ENCODE measurements at places on chromosomes 2 and 18. TPM values are rescaled to one million over a fixed set of nuclear protein-coding genes. Genes with fewer than 3 reads are reported as not detected.

DNA sequence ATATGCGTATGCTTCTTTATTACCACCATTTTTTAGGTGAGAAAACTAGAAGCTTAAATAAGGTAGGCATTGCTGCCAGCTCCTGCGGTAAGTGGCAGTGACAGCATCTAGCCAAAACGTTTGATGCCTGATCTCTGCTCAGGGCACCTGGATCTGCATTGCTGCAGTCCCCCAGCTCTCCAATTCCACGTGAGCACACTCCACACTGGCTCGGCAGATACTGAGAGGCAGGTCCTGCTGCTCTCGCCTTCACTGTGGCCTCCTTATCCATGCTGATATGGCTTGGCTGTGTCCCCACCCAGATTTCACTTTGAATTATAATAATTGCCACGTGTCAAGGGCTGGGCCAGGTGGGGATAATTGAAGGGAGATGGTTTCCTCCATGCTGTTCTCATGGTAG lies 160.9 kb downstream of the CTIF start:
- peak; percentile 27 for ATAC-seq

GRCh38 chr2:6224267-6224666 lies 532.1 kb downstream of the SOX11 start:
- no peak for ATAC-seq

- no peak for ATAC-seq
Observed at GRCh38 chr2:163086940-163087339, 248.4 kb upstream of the KCNH7 start.

Gene SERPINB12
- total RNA-seq: not detected

Gene CACNB4
- 0.32 TPM for total RNA-seq

- ATAC-seq: peak; percentile 42
Observed at GRCh38 chr2:201116959-201117734, 1.2 kb downstream of the CFLAR start.

Gene RIF1
- 75.9 TPM for total RNA-seq

DNA sequence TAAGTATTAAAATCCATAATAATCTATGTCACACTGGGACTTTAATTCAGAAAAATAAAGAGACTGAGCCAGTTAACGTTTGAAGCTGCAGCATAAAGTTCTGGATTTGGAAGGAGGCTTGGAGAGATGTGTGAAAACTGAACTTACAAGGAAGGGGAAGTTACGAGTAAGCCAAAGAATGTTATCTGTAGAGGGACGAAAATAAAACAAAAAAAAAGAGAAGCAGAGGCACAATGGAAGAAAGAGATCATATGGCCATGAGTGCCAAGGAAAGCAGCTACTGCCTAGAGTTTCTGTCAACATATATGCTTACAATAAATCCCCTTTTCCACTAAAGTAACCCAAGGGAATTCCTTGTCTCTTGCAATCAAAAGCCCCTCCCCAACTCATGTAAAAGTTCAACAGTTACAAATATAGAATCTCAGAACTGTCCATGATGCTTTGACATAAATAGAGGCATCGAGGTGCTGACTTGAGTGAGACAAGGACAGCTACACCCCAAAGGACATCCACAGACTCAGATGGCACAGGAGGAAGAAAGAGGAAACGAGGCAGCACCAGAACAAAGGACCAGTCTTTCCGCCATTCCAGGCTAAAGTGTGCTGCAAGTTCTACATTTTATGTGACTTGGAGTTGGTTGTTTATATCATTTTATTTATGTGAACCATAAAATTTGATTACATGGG lies 16.1 kb upstream of the ARL5A start:
- ATAC-seq: no peak

Gene STEAP3
- total RNA-seq: not detected

- no peak for ATAC-seq
Observed at GRCh38 chr2:128783896-128784295, 465.2 kb upstream of the HS6ST1 start.

DNA sequence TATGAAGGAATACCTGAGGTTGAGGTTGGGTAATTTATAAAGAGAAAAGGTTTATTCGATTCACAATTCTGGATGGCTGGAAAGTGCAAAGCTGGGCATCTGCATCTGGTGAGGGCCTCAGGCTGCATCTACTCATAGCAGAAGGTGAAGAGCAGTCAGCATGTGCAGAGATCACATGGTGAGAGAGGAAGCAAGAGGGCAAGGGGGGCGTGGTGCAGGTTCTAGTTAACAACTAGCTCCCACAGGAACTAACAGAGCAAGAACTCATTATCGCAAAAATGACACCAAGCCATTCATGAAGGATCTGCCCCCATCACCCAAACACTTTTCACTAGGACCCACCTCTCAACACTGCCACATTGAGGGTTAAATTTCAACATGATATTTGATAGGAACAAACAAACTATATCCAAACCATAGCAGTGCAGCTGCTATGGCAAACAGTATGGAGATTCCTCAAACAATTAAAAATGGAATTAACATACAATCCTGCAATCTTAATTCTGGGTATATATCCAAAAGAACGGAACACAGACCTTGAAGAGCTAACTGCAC lies 72.8 kb upstream of the LDLRAD4 start:
- no peak for ATAC-seq

GRCh38 chr2:236714080-236714479 lies 144.5 kb downstream of the ACKR3 start:
- ATAC-seq: no peak

Gene PTPRM
- 7.5 TPM for total RNA-seq

- ATAC-seq: no peak
Observed at GRCh38 chr2:97868986-97869721, 126.6 kb downstream of the TMEM131 start.

- no peak for ATAC-seq
Observed at GRCh38 chr2:233354971-233355574, 779 bp downstream of the DGKD start.

- ATAC-seq: no peak
Observed at GRCh38 chr2:98025481-98026037, 29.8 kb upstream of the TMEM131 start.

GRCh38 chr2:74620671-74621070 lies 27.5 kb downstream of the M1AP start:
- no peak for ATAC-seq

Gene LMAN2L
- 8.2 TPM for total RNA-seq

Gene UGT1A5
- total RNA-seq: not detected

Gene STARD6
- 0.32 TPM for total RNA-seq

- no peak for ATAC-seq
Observed at GRCh38 chr18:75003764-75004690, 204.9 kb downstream of the PTGR3 start.

GRCh38 chr2:187658952-187659525 lies 104.8 kb upstream of the TFPI start:
- ATAC-seq: no peak

- no peak for ATAC-seq
Observed at GRCh38 chr18:29041976-29042375, 865.0 kb upstream of the CDH2 start.

DNA sequence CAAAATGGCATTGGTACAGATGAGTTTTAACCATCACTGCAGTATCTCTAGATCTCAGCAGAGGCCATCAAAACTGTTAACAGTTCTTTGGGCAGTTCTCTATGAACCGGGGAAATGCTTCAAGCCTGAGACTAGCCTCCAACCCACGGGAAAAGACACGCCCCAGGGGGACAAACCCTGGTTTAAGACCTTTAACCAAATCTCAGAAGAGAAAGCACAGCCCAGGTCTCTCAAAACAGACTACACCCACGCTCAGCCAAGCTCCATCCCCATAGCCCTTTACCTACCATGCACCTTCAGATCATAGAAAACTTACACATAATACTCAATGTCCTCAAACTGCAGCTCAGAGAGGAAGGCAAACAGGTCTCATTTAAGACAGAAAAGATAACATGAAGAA lies 78.3 kb downstream of the TMEM163 start:
- ATAC-seq: no peak

DNA sequence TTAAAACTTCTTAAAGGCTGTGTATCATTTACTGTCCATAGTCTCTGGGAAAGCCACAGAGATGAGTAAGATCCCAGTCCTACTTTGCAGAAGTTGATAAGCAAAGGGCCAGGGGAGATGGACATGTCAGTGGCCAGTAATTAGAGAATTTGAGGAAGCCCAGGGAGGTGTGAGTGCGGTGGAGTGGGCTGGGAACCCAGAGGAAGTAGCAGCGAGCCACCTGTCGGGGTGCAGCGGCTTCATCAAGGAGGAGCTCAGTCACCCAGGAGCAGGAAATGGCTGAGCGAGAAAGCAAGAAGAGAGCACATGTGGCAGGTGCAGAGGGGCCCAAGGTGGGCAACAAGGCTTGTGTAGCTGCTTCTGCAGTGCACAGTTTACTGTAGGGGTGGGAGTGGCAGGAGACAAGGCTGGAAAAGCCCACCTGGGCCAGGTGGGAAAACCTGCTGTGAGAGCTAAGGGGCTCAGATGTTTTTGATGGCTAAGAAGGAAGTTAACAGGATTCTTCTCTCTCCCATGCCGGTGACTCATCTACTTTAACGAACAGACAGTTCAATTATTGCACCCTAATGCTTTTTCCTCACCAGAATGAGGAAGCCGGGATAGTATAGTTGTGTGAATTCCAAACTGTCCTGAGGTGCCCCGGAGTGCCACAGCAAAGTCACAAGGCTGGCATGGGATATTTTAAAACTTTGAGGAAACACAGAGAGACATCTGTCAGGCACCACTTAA lies 34.8 kb upstream of the MGAT5 start:
- ATAC-seq: no peak

GRCh38 chr2:150677551-150677950 lies 190.1 kb upstream of the RND3 start:
- ATAC-seq: no peak

- peak; percentile 44 for ATAC-seq
Observed at GRCh38 chr2:71166812-71167211, 36.4 kb downstream of the MPHOSPH10 start.
